MG63 (cell line): ENCODE measurements at places on chromosomes 4 and X.

DNA sequence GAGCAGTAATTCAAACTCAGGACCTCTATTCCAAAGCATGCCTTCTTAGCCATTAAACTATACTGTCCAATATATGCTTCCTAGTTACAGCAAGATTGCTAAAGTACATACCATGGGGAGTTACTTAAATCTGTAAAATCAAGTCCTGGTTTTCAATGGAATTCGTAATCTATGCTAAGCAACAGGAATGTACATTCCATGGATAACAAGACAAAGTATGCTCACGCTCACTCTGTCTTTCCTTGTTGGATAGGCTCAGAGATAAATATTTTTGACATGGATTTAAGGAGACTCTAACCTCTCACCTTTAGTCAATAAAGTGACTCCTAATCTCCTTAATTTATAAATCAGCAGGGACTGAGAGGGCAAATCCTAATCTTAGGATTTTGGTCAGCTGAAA is 47.3 kb upstream of the STK26 start:
- no peak for DNase-seq

- DNase-seq, result no peak
Measured at GRCh38 chr4:57494821-57495220, 384.6 kb upstream of the IGFBP7 start.

GRCh38 chrX:19758539-19758938 is 128.9 kb downstream of the SH3KBP1 start:
- peak; percentile 4 for DNase-seq

- no peak for DNase-seq
Measured at GRCh38 chr4:167775375-167775774, 317.0 kb upstream of the ANXA10 start.

DNA sequence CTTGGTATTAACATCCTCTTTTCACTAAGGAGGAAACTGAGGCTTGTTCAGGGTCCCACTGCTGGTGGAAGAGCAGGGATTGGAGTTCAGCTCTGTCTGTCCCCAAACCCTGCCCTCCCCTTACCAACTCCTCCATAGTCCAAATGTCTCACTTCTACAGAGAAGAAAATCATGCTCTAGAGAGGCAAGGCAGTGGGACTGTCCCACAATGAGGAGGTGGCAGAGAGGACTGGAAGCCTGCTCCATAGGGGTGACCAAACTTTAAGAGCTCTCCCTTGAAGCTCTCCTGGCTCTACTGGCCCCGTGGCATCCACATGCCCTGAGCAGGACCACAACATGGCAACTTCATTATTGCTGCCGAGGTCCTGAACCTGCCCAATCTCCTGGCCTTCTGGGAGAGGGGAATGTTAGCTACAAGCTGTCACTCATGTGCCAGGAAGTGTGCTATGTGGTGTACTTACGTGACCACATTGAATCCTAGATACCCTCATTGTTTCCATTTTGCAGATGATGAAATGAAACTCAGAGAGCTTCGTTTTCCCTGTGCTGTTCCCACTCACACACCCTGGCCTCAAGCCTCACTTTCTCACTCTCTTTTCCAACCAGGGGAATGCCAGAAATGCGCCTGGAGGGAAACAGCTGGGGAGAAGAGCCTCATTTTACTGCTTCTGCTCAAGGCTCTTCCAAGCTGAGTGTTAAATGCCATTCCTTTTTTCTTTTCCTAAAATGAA is 71.5 kb downstream of the ANAPC4 start:
- peak; percentile 15 for DNase-seq

- no peak for DNase-seq
Measured at GRCh38 chrX:47649271-47649670, 1.1 kb downstream of the ELK1 start.

GRCh38 chr4:26356081-26356501 is 35.3 kb downstream of the RBPJ start:
- no peak for DNase-seq
